ENCODE measurements at places on chromosomes 3 and 15.

DNA sequence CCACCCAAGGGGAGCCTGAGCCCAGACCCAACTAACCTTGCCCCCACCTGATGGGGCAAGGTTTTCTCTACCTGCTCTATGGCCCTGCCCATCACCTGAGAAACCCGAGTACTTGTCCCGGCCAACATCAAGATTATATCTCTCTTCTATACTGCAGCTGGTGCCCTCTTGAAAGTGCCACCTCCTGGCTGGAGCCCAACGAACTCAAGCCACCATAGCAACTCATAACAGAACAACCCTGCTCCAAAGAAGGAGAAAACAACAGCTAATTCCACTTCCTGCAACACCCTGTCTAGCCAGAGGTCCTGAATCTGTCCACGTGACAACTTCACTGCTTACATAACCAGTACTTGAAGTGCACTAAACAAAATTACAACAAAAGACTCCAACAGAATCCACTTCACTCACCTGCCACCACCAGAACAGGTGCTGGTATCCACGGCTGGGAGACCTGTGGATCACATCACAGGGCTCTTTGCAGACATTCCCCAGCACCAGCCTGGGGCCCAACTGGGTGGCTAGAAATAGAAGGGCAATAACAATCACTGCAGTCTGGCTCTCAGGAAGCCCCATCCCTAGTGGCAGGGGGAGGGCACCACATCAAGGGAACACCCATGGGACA lies 49.2 kb downstream of the PIERCE2 start:
- no peak overlapping the region for H3K4me3 ChIP-seq
- no peaks in the 10 kb centered on the region for H3K4me1 ChIP-seq
- no peak for DNase-seq

DNA sequence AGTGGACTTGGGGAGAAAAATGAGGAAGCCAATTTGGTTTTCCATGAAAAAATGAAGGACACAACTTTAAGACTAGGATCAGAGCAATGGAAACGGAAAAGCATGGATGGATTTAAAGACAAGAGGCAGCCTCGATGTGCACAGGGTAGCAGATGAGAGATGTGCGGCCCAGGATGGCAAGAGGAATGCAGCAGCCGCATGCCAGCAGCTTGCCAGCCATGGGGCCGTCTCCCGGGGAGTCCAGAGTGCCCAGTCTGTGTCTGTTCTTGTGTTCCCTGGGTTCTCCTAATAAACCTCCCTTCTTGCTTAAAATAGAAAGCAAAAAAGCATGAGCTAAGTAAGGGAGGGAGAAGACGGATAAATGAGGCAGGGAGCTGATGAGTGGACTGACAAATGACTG lies 68.0 kb upstream of the IQSEC1 start:
- no peaks in the 10 kb centered on the region for H3K36me3 ChIP-seq
- H3K4me3 ChIP-seq = no peak overlapping the region
- H3K27ac ChIP-seq = no peak overlapping the region

DNA sequence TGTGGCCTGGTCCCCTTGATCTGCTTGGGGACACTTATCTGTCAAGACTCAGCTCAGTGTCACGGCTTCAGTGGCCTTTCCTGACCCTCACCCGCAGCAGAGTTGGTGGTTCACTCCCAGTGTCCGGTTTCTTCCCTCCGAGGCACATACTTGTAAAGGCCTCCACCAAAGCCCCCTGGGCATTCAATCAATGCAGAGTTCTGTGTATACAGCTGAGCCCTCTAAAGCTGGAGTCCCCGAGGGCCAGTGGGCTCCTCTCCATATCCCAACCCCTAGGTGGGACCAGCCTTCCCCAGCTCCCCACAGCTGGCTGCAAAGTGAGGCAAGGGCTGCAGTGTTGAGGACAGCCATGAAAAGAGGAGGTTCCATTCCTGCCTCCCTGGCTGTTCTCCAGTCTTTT lies 70.9 kb upstream of the RGMA start:
- no peaks in the 10 kb centered on the region for H3K27me3 ChIP-seq
- H3K4me1 ChIP-seq = no peaks in the 10 kb centered on the region
- no peaks in the 10 kb centered on the region for H3K36me3 ChIP-seq
- H3K27ac ChIP-seq = no peak overlapping the region

- H3K27me3 ChIP-seq = peaks cover 2% of the 10 kb centered on the region
- H3K27ac ChIP-seq = no peak overlapping the region
- no peaks in the 10 kb centered on the region for H3K36me3 ChIP-seq
- H3K4me1 ChIP-seq = no peaks in the 10 kb centered on the region
These were observed 8.0 kb upstream of the THRB start for GRCh38 chr3:24502690-24503089.

DNA sequence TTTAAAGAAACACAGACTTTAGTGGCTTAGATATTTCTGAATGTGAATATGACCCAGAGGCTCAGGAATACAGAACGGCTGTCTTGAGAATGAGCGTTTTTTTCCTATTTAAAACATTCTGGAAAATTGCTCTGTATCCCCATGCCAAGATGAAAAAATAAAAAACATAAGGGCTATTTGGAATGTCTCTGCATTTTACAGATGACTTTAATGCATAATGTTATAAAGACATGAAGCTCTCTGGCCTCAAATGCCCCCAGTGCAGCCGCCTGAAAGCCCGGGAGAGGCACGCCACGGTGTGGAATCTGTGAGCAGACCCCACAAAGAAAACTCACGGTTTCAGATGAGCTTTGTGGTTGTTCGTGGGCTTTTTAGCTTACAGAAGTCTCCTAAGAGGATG lies 322.5 kb upstream of the ICE2 start:
- H3K27me3 ChIP-seq = no peaks in the 10 kb centered on the region
- no peaks in the 10 kb centered on the region for H3K36me3 ChIP-seq
- peaks cover 35% of the 10 kb centered on the region for H3K4me1 ChIP-seq
- DNase-seq = no peak
- no peak overlapping the region for H3K27ac ChIP-seq
- H3K4me3 ChIP-seq = no peak overlapping the region

DNA sequence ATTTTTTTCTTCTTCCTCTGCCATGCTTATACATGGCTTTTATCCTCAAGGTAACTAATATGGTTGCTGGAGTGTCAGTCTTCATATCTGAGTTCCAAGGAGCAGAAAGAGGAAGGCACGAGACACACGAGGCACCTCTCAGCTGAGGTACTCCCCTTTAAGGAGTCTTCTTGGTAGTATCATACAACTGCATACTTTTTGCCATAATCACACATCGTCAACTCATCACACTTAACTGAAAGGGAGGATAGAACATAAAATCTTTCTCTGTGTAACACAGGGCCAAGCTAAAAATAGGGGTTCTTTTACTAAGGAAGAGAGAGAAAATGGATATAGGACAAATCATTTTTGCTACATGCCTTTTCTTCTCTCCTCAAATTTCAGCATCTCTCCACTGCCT lies 104.2 kb downstream of the OXSM start:
- no peaks in the 10 kb centered on the region for H3K4me1 ChIP-seq
- no peak overlapping the region for H3K4me3 ChIP-seq
- no peak overlapping the region for H3K27ac ChIP-seq
- H3K27me3 ChIP-seq = no peaks in the 10 kb centered on the region

DNA sequence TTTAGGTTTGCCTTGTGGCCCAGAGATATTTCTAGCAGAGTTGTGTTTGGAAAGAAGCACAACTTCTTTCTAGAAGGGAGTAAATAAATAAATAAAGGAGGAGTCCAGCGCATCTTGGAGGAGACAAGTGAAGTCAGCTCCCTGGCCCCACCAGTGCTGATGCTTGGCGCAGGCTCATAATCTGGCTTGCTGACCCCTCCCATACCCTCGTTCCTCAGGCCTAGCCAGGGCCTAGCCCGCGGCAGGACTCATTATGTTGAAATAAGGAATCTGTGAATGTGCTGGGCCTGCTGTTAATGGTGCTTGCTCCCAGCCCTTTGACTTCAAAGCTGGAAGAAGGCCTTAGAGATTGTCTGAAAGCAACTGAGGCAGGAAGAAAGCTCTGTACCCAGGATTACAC lies 3.1 kb downstream of the ZNF710 start:
- H3K36me3 ChIP-seq = peaks cover 6% of the 10 kb centered on the region
- peaks cover 3% of the 10 kb centered on the region for H3K27me3 ChIP-seq
- peaks cover 50% of the 10 kb centered on the region for H3K4me1 ChIP-seq
- H3K4me3 ChIP-seq = peak overlapping the region; percentile 77
- peak; percentile 18 for DNase-seq
- H3K27ac ChIP-seq = peak overlapping the region; percentile 86

GRCh38 chr3:20424086-20424485 lies 238.1 kb upstream of the SGO1 start:
- no peak overlapping the region for H3K4me3 ChIP-seq
- no peak overlapping the region for H3K27ac ChIP-seq
- no peaks in the 10 kb centered on the region for H3K27me3 ChIP-seq
- DNase-seq = no peak
- H3K4me1 ChIP-seq = no peaks in the 10 kb centered on the region

- no peak overlapping the region for H3K4me3 ChIP-seq
- peak overlapping the region; percentile 40 for H3K27ac ChIP-seq
- H3K27me3 ChIP-seq = peaks cover 4% of the 10 kb centered on the region
- no peak for DNase-seq
These were observed 14.5 kb downstream of the CSRNP1 start for GRCh38 chr3:39138804-39139415.
